ENCODE measurements at places on chromosomes 2 and 18.

DNA sequence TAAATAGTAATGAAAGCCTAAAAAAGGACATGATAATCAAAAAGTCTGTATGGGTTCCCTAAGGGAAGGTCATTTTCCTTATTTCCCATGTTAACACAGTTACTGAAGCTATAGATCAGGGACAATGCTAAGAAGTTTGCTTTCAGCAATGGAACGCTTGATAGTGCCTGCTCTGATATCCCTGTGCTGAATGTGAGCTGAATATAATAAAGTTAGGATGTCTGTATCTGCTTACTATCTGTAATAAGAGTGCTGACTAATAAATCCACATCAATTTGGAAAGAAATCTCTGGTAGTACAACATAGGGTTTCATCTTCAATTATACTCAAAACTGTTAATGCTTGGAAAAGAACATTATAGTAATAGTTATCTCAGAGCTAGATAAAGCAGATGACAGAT, 25.8 kb downstream of the TTC21B start:
- no peak for DNase-seq

GRCh38 chr2:136997557-136997956, 232.2 kb downstream of the THSD7B start:
- DNase-seq: no peak

DNA sequence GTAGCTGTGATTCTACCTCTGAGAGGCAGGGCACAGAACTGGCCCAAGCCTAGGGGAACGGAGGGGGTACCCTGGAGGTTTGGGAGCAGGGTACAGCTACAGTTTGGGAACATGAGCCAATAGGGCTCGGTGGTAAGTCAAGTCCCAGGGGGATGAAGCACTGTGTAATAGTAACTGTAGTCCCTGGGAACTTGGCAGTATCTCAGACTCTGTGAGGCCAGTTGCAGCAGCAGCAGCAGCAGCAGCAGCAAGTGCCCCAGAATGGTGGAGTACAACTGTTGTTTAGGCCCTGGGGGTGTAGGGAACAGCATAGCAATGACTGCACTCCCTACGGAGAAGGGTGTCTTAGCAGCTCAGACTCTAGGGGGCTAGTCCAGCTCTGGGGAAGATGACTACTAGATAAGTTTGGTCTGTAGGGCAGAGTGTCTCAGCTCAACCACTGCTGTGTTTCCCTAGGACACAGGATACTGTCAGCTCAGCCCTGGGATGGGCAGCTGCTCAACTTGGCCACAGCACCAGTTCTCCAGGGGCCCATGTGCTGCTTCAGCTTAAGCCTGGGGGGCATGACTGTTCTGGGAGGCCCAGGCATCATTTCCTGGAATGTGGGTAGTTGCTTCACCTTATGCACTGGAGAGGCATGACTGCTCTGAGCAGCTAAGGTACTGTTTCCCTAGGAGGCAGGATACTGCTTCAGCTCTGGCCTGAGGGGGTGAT, 20.5 kb downstream of the CARF start:
- DNase-seq: no peak

DNA sequence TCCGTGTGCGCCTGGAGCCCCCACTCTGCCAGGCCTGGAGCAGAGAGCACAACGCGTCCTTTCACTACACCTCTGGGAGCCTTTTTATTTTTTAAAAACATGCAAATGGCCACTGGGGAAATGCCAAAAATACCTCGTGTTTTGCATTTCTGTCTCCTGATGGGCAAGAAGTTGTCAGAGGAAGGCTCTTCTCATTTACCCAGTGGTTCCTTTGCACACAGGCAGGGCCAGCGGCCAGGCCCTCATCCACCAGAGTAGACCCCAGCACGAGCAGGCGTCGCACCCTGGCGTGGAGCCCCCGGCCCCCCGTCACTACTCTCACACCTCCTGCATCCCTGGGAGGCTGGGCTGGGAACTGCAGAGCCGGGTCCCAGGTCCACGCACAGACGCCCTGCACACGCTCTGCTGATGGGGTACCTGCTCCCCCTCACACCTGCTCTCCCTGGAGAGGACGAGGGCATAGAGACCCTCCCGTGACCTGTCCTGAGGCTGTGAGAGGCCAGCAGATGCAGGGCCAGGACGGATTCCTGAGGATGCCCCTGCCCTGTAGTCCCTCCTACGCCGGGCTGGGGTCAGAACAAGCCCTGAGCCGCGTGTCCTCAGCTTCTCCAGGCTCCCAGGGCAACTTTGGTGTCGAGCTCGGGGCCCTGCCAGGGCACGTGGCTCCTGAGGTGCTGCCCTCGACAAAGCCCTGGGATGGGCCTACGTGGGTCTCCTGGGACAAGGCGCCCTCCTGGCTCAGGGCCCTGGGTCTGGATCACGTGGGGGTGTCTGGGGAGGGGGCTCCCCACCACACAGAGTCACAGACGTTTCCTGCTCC, 65.0 kb downstream of the NFATC1 start:
- DNase-seq: peak; percentile 66

DNA sequence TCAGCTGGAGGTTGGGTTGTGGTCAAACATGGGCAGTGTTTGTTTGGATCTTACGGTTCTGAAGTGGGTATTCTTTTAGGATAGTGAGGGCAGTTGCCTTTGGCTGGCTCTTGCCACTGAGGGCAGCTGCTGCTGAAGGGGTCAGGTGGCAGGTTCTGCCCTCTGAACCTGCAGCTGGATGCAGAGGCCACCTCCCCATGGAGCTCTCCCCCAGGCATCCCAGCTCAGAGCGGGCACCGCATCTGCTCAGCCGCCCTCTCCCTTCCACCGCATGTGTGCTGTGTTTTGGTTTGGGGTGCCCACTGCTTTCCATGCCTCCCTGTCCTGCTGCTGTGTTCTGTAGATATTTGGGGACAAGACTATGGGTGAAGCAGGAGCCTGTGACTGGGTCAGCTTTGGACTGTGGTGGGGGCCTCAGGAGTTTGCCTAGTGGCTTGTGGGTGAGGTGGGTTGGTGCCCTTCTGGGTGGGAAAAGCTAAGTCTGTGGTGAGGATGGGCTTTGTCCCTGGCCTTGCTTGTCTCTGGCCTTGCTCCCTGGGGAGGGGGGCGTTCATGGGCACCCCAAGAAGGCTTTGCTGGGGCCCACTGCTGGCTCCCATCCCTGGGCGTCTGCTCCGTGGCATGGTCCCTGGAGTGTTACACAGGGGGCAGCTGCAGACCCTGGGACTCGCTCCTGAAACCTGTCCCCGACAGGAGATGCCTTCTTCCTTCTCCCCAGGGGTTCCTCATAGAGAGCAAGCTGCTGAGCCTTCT, 28.5 kb downstream of the OTOF start:
- DNase-seq: no peak

DNA sequence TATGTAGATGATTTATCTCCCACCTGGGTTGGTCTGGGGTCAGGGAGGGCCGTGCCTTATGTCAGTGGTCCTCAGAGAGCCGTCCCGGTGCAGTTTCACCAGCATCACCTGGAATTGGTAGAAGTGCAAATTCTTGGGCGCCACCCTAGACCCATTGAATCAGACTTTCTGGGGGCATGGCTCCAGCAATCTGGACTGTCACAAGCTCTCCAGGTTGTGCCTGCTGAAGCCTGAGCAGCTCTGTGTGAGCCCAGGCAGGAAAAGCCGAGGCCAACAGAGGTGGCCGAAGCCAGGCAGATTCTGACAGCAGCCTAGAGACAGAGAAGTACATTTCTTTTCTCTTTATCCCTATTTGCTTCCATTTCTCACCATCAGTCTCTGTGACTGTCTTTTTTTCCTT, 98.4 kb upstream of the SEC11C start:
- DNase-seq: no peak

DNA sequence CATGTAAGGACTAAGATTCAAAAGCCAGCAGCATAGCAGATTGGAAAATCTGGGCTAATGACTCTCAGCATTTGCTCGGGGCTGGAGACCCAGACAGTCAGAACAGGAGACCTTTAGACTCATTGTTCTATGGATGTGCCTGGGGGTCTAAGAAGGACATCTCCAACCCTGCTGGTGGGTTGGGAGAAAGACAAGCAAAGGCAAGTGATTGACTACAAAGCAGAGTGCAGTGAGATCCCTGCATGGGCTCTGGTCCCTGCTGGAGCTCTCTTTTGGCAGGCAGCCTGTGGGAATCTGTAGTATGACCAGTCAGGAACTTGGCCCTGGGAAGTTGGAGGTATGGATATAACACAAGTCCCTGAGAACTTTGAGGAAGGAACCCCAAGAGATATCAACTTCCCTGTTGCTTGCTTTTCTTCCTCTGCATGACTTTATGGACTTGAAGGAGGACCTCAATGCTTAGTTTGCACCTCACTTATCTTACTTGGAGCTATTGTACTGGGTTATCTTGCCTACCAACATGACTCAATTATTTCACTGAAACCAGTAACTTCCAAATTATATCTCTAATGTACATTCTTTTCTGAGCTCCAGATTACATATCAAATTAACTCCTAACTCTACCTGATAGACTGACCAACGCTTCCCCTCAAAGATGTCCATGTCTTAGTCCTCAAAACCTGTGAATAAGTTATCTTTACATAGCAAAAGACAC, 236.0 kb downstream of the CYRIA start:
- no peak for DNase-seq

- DNase-seq: no peak
These were observed 27.2 kb upstream of the COBLL1 start for GRCh38 chr2:164868563-164869419.

- no peak for DNase-seq
These were observed 143.9 kb upstream of the KLHL29 start for GRCh38 chr2:23241121-23241520.

DNA sequence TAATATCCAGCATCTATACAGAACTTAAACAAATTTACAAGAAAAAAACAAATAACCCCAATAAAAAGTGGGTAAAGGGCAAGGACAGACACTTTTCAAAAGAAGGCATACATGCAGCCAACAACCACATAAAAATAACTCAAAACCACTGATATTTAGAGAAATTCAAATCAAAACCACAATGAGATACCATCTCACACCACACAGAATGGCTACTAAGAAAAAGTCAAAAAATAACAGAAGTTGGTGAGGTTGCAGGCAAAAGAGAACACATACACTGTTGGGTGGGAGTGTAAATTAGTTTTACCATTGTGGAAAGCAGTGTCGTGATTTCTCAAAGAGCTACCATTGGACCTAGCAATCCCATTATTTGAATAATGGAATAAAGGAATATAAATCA, 1973.9 kb upstream of the LRRTM1 start:
- no peak for DNase-seq

- DNase-seq: no peak
These were observed 85.6 kb downstream of the EHD3 start for GRCh38 chr2:31319406-31320175.

DNA sequence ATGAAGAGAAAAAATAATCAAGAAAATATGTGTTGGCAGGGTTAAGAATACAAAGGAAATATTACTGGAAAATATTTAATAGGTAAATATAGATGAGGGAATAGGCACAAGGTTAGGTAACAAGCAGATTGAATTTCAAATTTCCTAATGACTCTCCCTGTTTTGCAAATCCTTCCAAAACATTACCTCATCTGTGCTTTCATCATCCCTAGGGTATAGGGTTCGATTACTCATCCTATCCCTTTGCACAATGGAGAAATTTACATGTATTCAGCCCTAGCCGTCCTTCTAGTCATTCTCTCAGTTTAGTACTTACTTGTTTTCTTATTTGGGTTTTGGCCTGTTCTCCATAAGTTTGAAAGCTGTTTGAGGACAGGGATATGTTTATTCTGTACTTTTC, 864.6 kb upstream of the FSHR start:
- DNase-seq: peak; percentile 8

- DNase-seq: peak; percentile 92
These were observed 22.3 kb downstream of the RNF125 start for GRCh38 chr18:32040936-32041335.

- DNase-seq: no peak
These were observed 15.5 kb upstream of the MALL start for GRCh38 chr2:110131166-110131565.

DNA sequence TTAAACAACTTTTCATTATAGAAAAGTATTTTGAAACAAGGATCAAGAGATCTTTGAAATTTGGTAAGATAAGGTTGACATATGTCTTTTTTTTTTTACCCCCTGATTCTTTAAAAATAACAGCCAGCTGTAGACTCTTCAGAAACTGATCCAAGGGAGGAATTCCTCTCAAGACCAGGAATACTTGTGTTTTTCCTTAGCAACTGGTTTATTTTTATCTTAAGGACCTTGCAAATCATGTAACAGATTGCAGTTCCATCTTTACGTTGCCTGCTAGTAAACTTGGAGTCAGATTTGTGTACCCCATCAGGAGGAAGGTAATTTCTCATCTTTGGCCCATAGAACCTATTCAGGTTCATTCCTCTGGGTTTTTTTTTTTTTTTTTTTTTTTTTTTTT, 71.6 kb downstream of the BOLA3 start:
- DNase-seq: no peak

DNA sequence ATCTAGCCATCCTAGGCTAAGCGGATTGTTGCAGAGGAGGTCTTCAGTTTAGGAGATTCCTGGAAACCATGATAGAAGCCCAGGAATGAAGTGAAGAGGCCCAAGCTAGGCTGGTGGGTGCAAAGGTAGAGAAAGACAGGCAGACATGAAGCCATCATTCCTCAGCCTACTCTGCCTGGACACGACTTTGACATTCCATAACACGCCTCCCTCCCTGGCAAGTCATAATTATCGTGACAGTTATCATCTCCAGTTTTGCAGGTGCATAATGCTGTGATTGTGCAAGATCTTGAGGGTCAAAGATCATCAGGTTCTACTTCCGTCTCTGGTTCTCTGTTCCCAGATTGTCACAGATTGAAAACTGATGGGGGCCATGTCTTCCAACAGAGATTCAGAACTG, 15.2 kb upstream of the FZD5 start:
- DNase-seq: no peak

- no peak for DNase-seq
These were observed 102.1 kb downstream of the SNTG2 start for GRCh38 chr2:1052771-1053191.

- DNase-seq: no peak
These were observed 6.4 kb upstream of the NEUROD1 start for GRCh38 chr2:181686576-181687185.

DNA sequence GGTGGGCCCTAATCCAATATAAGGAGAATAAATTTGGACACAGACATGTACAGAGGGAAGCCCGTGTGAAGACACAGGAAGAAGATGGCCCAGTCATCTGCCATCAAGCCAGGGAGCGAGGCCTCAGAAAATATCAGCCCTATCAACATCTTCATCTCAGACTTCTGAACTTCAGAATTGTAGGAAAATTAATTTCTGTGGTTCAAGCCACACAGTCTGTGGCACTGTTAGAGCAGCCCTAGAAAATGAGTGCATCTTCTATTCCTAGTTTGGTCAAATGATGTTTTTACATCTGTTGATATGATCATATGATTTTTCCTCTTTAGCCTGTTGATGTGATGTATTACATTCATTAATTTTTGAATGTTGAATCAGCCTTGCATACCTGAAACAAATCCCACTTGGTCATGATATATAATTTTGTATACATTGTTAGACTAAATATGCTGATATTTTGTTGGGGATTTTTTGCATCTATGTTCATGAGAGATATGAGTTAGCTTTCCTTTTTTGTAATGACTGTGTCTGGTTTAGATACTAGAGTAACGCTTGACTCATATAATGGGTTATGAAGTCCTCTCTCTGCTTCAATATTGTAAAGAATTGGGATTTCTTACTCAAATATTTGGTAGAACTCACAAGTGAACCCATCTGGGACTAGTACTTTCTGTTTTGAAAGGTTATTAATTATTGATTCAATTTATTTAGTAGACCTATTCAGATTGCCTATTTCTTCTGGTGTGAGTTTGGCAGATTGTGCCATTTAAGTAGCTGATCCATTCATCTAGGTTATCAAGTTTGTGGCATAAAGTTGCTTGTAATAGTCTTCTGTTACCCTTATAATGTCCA, 451.4 kb downstream of the EIPR1 start:
- DNase-seq: no peak
